ENCODE measurements at places on chromosomes 5 and 9.

GRCh38 chr5:178711572-178711971 lies 18.9 kb downstream of the ZNF354A start:
- DNase-seq = no peak

GRCh38 chr9:27495480-27496134 lies 28.5 kb upstream of the IFNK start:
- no peak for DNase-seq

GRCh38 chr9:87531370-87532295 lies 34.0 kb downstream of the DAPK1 start:
- DNase-seq = no peak

GRCh38 chr5:106116682-106117081 lies 1554.1 kb downstream of the EFNA5 start:
- DNase-seq = no peak

- DNase-seq = no peak
Measured at GRCh38 chr5:154205441-154206117, 15.0 kb downstream of the GALNT10 start.
